Activated T-helper 2 cell treated with anti-CD3 and anti-CD28 coated beads, Interferon-gamma antibody, Interleukin-2, Interleukin-4, amounts not matched to agents 10 μg/mL and 5 μg/mL and 100 μg/mL, durations not matched to agents 14 hours and 24 hours and 36 hours (primary cell): ENCODE measurements at places on chromosomes 3 and 15. TPM values are rescaled to one million over a fixed set of nuclear protein-coding genes. Genes with fewer than 3 reads are reported as not detected.

GOLIM4 gene
- 17.2 and 18.3 TPM in 2 replicates for total RNA-seq

SCN11A gene
- 0.02 TPM in 2 replicates for total RNA-seq

NRG4 gene
- not detected in 2 replicates for total RNA-seq

NR2F2 gene
- not detected in 2 replicates for total RNA-seq

FBN1 gene
- 0.80 and 1.2 TPM in 2 replicates for total RNA-seq

ANO10 gene
- 3.9 and 4.9 TPM in 2 replicates for total RNA-seq

UBA7 gene
- total RNA-seq, result 92.0 and 95.7 TPM in 2 replicates

TAGLN3 gene
- 0.34 and 0.46 TPM in 2 replicates for total RNA-seq

GPR176 gene
- 0.34 and 0.53 TPM in 2 replicates for total RNA-seq

ROPN1 gene
- total RNA-seq, result not detected in 2 replicates

GOLGA6D gene
- not detected in 2 replicates for total RNA-seq

BNC1 gene
- not detected in 2 replicates for total RNA-seq

SIDT1 gene
- total RNA-seq, result 10.2 and 11.7 TPM in 2 replicates

- no peak for DNase-seq
Measured at GRCh38 chr3:58609990-58610389, 32.8 kb upstream of the FAM107A start.

GRCh38 chr3:134998855-134999254, 203.8 kb downstream of the EPHB1 start:
- DNase-seq, result no peak

DNA sequence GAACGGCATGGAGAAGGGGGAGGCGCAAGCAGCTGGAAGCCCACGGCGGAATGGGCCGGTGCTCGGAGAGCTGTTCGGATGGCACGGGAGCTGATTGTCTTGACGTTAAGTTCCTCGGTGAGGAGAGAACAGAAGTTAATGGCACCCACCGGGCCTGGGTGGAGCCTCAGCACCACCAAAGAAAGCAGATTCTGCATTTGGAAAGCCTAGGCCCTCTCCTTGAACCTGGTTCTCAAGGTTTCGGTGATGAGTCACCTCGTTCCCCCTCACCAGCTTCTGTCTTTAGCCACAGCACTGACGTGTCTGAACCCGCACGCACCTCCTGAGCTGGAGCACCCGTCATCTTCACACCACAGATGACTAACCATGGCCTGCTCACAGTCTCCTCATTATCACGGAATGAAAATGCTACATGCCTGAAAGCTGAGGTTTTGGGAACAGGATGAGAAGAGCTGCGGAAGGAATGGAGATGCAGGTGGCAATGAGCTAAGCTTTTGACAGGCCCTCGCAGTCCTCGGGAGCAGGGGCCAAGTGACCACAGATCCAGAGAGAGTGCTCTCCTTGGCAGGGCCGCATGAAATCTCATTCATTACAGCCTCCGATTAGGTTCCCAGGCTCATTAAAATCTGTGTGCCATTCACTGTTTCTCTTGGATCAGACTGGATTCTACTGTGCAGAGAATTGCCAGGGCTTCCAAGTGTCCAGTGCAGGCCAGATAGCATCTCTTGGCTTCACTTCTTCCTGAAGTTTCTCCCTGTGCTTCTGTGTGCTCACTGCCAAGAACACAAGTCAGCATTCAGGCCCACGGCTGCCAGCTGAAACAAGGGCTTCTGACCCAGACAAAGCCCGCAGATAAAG, 96.3 kb upstream of the DLG1 start:
- peak; percentile 48 for DNase-seq

DNA sequence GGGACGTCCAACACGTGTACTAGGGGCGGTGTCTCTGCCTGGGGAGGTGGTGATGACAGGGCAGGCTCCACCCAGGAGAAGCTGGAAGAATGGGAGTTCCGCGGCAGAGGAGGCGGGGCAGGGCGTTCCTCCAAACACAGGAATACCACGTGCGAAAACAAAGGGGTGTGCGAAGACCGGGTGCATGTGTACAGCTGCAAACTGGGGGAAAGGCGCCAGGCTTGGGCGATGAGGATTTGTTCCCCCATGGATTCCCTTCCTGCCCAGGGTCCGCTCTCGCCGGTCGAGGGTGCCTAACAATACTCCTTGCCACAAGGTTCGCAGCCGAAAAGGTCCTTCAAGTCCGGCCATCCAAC, 500 bp upstream of the ZSCAN2 start:
- peak; percentile 53 for DNase-seq

GRCh38 chr15:75090388-75090734, 67.0 kb downstream of the PPCDC start:
- no peak for DNase-seq

DNA sequence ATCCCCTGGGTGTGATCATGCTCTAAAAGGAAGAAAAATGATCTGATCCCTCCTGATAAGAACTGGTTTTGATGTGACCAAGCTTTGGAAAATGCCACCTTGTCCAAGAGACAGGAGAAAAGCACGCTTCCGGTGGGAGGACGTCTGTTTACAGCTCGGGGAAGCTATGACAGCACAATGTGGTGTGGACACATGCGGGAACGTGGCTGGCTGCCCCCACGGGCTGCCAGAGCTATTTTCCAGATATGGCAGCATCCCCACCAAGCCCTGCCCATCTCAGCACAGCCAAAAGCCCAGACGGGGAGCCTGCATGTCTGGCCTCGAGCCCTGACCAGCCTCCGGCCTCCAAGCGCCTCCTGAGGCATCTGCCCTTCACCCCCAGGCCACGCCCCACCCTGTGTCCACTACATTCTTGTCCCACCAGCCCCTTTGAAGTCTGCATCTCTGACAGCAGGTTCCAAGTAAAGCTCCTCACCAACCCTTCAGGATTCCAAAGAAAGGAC, 63.2 kb upstream of the HRH1 start:
- DNase-seq, result no peak

GRCh38 chr3:48598323-48599076, 3.4 kb upstream of the COL7A1 start:
- no peak for DNase-seq

DNA sequence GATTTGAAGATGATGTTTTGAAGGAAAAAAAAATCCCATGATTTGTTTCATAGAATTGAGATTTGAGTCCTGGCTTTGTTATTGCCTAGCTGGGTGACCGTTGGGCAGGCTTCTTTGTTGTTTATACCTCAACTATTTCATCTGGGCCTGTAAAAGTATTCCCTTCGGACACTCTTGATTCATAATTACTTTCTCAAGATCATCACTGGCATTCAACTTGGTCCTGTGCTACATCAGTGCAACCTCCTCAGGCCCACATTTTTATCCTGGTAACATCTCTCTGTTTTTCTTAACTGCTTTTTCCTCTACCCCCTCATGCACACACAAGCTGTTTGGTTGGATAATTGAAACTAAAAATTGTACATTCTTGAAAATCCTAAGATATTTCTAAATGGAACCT, 67.5 kb upstream of the P3H2 start:
- DNase-seq, result no peak

- DNase-seq, result no peak
Measured at GRCh38 chr3:188280627-188281026, 126.7 kb downstream of the LPP start.

GRCh38 chr15:31387479-31388118, 61.0 kb downstream of the KLF13 start:
- no peak for DNase-seq

- DNase-seq, result no peak
Measured at GRCh38 chr15:95302809-95303208, 1027.7 kb upstream of the NR2F2 start.

GRCh38 chr15:65773386-65774111, 18.5 kb downstream of the DENND4A start:
- no peak for DNase-seq

DNA sequence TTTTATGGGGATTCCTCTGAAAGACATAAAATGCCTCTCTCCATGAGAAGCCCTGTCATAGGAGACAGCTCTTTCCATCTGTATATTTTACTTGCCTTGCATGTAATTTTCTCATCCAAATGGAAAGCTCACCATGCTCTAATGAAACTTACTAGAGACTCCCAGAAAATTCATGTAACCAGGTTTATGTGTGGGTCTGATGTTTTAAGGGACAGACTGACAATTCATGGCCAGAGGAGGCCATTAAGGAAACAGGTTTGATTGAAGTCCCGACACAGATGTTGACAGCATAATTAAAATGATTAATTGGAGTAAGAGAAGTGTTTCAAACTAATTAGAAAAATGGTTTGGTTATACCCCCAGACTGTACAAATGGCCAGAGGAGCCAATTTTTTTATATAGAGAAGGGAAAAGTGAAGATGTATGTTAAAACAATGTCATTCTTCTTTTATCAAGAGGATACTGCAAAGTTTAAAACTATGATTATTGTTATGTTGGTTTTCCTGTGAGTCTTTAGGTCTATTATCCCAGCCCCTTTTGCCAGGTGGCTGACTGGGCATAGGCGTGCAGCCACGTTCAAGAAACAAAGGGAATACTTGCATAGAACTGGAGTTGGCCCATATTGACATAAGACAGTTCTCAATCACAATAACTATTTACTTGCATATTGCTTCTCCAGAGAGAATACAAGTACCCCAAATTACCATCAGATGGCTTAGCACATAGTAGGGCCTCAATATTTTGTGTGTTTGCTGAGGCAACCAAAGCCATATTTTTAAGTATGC, 64.8 kb downstream of the RBMS3 start:
- no peak for DNase-seq

- no peak for DNase-seq
Measured at GRCh38 chr3:107013641-107014040, 363.6 kb upstream of the CCDC54 start.

GRCh38 chr15:73050561-73051295, 1.5 kb upstream of the NEO1 start:
- no peak for DNase-seq

DNA sequence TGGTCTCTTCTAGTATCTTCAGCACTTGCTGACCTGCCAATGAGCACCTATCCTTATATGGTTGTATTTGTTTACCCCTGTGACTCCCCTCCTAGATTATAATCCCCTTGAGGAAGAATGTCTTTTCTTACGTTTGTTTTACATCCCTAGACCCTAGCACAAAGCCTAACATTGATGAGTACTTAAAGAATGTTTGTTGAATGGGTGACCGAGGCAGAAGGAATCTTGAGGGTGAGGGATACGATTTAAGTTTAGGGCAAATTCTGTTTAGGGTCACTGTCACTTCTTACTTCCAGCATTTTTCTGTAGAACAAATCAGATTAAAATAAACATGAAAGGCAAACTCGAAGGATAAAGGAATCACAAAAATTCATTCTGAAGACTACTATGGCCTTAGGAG, 80.9 kb upstream of the FAM98B start:
- no peak for DNase-seq

- no peak for DNase-seq
Measured at GRCh38 chr3:78906245-78906644, 861.6 kb downstream of the ROBO1 start.

GRCh38 chr3:168620854-168621253, 525.1 kb upstream of the GOLIM4 start:
- no peak for DNase-seq

GRCh38 chr3:134066158-134066541, 36.4 kb upstream of the SLCO2A1 start:
- no peak for DNase-seq

DNA sequence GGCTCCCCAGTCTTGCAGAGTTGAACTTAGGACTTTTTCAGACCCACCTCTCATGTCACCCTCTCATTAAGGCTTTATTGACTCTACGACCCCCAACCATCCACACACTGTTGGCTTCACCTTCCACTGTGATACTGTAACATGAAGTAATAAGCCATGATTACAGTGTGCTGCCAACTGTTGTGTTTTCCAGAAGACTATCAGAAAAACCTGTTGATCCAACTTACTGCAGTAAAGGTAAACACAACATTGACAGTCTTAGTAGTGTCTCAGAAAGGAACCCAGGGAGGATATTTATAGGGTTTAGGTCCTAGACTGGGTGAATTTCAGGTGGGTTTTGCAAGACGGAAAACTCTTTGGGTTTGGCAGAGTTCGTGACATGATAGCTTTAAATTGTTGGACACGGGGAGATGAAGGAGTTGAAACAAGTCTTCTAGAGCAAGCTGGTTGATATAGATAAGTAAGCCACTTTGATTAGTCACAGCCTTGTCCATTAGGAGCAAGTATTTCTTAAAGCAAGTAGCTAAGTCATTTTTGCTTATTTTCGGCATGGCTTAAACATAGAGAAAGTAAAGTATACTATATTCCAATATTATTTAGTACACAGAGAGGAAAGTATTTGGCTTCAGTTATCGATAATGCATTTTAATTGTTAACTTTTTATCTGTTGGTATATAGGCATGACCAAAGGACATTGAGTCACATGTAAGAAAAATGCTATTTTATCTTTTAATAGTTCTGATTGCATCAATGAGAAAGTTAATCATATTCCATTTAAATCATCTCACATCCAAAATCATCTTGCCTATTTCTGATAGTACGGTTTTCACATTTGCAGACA, 2.4 kb upstream of the COL6A5 start:
- DNase-seq, result no peak

GRCh38 chr3:160400030-160400701, 716 bp downstream of the SMC4 start:
- peak; percentile 39 for DNase-seq

DNA sequence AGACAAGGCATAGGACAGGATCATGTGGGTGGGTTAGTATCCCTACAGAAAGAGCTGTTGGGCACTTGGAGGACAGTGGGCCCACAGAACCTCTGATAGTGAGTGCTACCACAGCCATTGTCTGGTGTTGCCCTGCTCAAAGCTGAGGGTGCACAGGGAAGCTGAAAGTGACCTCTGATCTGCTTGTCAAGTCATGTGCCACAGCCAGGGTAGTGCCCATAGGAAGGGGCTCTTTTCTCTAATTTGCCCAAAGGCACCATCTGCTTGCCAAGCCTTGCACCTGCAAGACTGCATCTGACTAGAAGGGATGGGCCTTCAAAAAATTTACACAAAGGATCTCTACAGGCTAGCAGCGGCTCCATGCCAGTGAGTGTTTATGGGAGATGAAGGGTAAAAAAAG, 87.4 kb upstream of the GSK3B start:
- no peak for DNase-seq

DNA sequence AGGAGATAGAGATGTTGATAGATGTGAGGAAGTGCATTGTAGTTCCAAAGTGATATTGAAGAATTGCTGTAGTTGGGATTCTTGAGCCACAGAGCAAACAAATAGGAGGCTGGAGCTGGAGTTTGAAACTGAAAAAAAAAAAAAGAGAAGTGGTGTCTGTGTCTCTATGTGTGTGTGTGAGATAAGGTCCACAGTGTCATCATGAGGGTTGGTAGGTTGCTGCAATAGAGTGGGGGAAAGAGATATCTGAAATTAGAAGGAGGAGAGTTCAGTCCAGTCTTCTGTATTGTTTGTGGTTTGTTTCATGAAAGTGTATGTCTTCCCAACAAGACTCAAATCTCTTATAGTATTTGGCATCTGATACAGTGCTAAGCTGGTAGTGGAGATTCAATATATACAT, 37.3 kb upstream of the CACNA1D start:
- no peak for DNase-seq
